ENCODE measurements at places on chromosomes 6 and 20.

DNA sequence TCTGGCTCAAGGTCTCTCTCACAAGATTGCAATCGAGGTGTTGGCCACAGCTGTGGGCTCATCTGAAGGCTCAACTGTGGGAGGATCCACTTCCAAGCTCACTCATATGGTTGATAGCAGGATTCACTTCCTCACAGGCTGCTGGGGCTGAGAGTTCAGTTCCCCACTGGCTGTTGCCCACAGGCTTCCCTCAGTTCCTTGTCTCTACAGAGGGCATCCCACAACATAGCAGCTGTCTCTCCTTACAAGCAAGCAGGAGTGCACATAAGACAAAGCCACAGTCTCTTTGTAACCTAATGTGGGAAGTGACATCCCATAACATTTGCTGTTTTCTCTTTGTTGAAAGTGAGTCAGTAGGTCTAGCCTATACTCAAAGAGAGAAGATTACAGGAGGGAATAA lies 14.0 kb downstream of the SPATS1 start:
- no peak for DNase-seq

GRCh38 chr6:169786349-169786748 lies 34.9 kb downstream of the ERMARD start:
- no peak for DNase-seq

DNA sequence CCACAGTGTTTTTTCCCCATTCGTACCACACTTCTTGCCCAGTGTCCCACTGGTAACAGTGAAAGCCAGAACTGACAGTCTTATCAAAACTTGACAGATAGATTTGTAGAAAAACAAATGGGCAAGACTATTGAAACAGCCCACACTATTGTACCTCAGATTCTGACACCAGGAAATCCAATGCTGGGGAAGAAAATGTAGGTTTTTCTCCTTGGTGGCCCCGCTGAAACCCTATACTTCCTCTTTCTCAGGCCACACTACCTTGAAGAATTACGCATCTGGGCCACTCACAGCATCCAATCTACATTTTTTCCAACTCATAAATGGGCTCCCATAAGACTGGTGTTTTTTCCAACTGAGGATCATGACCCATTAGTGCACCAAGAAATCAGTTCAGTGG lies 90.9 kb upstream of the HDDC2 start:
- no peak for DNase-seq

- DNase-seq = no peak
Observed at GRCh38 chr6:320351-321157, 28.3 kb downstream of the DUSP22 start.

DNA sequence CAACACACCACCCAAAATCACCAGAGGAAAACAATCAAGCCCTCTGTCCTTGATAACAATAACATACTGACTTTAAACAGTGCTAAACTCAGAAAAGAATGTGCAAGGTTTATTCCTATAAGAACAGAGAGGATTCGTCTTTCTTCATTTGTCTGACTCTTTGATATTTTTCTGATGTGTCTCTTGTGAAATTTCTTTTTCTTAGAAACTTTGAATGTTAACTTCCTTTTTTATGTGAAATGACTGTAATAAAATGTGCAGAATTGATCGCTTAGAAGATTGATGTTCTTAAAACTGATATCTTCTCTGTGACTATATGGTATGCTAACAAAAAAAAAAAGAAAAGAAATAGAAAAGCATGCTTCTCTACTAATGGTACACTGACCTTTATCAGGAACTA lies 947.4 kb upstream of the CITED2 start:
- no peak for DNase-seq

DNA sequence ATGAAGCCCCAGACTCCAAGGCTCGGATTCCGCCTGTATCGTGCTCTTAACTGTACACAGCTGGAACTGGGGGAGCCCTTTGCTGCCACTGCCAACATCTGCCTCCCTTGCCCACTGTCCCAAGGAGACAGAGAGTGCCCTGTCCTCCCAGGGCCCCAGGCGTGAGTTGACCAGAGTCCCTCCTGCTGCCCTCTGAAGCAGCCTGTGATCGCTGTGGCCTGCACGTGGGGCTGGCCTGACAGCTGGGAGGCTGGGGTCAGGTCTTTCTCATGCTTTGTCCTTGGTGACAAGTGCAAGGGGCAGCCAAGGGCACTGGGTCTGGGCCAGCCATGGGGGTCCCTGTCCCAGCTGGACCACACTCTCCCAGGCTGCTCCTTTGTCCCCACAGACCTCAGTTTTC lies 44.3 kb downstream of the KIAA1755 start:
- DNase-seq = no peak

DNA sequence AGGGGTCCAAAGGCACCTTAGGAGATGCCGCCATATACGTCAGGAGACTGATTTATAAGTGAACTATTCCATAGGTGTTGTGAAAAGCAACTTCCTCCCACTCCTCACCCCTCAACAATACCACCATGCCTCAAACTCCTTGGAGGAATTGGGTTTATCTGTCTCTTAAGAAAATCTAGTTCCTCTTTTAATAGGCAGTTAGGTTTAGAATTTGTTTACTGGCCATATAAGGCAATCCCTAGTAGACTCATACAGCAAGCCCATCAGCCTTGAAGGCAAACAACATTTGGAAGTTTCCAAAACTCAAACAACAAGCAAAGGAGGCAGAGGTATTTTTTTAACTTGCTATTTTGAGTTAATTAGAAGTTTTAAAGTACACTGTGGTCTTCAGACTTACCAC lies 66.1 kb downstream of the PRND start:
- no peak for DNase-seq

GRCh38 chr6:139659196-139659595 lies 284.7 kb upstream of the CITED2 start:
- DNase-seq = no peak

GRCh38 chr6:7234547-7234946 lies 78.5 kb downstream of the SSR1 start:
- DNase-seq = no peak

GRCh38 chr20:11230999-11231398 lies 557.2 kb upstream of the JAG1 start:
- DNase-seq = no peak

GRCh38 chr6:167907837-167908681 lies 81.3 kb downstream of the AFDN start:
- DNase-seq = no peak

- no peak for DNase-seq
Observed at GRCh38 chr6:130012728-130013127, 5.7 kb upstream of the L3MBTL3 start.

GRCh38 chr6:30646450-30647241 lies at the start of gene C6orf136:
Gene C6orf136, plus strand, starts transcription at chr6:30647133. Its CDS starts 99 bp downstream, at chr6:30647232.
- DNase-seq = peak; percentile 94

DNA sequence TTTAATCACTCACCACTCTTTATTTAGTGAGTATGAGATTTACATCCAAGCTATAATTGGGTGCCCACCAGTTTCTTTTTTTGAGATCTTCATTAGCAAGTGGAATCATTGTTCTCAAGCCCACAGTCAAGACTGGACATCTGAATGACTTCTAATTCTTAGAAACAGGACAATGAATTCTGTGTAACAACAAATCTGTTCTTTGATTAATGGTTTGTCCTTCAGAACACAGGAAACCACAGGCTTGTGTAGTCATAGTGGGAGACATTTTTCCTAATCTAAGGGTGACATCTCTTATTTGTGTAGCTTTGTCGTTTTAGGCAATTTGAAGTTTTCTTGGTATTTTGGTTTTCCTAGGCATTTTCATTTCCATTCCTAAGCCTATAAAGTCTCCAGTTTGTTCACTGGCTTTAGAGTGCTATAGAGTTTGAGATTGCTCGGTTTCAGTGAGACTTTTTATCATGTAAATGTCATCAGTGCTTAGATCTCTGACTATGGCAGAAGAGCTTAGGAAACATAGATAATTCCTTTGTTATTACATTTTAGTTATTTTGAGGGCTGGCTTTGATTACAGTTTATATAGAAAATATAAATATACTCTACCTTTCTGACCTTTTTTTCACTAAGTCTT lies 903.9 kb upstream of the MAP3K7 start:
- no peak for DNase-seq

GRCh38 chr6:168703990-168704389 lies 263.0 kb downstream of the SMOC2 start:
- DNase-seq = no peak

- no peak for DNase-seq
Observed at GRCh38 chr6:143629104-143630080, 48.4 kb upstream of the PHACTR2 start.

DNA sequence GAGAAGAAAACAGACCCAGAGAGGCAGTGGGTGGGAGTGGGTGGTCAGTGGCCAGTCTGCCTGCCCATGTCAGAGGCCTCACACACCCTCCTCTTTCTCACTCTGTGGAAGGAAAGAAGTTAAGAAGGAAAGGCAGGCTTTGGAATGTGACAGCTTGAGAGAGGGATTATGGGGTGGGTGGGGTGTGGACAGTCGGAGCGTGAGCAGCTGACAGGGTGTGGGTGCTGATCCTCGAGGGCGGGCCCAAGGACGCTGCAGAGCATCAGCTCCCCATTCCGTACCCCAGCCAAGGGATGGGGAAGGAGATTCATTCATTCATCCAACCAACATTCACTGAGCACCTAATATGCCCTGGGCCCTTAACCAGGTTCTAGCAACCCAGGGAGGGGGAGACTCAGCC lies 4.8 kb downstream of the TGM6 start:
- DNase-seq = no peak

GRCh38 chr6:163720005-163720404 lies 305.5 kb downstream of the QKI start:
- DNase-seq = no peak

DNA sequence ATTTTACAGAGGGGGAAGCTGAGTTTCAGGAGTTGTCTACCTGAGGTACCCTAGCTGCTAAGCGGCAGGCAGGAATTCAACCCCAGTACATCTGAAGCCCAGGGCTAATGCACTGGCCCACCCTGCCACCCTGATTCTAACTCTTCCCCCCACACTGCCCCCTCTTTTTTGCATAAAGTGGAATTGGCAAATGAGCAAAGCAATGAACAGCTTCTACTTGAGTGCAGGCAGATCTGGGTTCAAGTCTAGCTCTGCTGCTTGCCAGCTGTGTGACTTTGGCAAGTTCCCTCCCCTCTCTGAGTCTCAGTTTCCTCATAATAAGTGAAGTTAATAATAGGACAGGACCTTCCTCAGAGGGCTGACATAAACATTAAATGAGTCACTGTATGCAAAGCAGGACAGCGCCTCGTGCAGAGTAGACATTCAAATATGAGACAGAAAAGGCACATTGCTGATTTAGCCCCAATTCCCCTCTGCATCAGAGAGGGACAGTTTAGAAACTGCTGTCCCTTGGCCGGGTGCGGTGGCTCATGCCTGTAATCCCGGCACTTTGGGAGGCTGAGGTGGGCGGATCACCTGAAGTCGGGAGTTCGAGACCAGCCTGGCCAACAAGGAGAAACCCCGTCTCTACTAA lies 4.7 kb downstream of the ADA start:
- DNase-seq = no peak

DNA sequence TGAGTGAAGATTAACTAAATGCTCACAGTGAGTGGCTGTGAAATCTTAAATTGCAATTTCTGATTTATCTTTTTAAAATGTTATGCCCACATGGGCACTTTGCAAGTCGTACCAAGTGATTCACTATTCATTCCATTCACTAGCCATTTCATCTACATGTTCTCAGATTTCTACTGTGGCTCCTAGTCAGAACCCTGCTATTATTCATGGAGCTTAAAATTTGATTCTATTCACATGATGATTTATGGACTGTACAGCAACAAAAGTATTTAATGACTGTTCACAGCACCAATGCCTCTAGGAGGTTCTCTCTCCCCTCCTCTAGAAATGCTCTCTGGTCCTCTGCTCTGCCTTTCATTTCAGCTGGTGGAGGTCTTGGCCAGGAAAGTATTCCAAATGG lies 133.5 kb upstream of the MAP3K7 start:
- DNase-seq = no peak

DNA sequence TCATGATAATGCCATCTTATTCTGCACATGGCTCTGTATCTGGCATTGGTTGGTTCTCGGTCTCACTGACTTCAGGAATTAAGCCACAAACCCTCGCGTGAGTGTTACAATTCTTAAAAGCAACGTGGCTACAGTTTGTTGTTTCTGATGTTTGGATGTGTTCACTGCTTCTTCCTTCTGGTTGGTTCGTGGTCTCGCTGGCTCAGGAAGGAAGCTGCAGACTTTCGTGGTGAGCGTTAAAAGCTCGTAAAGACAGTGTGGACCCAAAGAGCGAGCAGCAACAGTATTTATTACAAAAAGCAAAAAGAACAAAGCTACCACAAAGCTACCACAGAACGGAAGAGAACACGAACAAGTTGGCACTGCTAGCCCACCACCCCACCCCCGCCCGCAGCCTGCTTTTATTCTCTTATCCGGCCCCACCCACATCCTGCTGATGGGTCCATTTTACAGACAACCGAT lies 51.1 kb downstream of the MYLIP start:
- peak; percentile 83 for DNase-seq

DNA sequence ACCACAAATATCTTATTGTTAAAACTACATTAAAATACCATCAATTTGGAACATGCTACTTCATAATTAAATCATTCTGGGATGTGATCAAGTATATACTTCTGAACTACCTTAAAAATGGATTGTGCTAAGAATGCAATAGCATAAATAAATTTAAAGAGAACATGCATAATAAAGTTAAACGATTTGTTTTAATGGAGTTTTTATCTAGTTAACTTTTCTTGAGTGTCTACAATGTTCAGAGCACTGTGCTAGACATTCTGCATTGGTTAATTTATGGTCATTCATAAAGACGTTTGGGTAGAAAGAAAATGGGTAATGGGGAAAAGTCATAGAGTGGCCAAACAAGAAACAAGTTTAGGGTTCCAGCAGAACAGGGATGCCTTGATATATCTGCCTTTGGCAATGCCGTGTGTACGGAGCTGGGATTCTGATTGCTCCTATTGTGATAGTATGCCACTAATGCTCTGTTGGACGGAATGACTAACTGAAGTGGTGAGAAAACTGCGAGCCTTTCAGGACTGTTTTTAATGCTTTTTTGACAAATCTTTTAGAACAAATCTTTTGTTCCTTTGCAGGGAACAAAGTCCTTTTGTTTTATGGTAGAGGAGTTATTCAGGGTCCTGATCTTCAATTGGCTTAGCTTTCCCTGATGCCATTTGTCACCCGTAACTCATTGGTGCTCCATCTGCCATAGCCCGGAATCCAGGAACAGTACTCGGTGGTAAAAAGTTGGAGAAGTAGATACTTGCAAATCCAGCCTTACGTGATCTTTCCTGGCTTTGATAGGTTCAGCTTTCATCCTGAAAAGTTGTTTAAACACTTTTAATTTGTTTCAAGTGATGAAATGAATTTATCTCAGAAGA lies 162.6 kb downstream of the BCKDHB start:
- DNase-seq = no peak

DNA sequence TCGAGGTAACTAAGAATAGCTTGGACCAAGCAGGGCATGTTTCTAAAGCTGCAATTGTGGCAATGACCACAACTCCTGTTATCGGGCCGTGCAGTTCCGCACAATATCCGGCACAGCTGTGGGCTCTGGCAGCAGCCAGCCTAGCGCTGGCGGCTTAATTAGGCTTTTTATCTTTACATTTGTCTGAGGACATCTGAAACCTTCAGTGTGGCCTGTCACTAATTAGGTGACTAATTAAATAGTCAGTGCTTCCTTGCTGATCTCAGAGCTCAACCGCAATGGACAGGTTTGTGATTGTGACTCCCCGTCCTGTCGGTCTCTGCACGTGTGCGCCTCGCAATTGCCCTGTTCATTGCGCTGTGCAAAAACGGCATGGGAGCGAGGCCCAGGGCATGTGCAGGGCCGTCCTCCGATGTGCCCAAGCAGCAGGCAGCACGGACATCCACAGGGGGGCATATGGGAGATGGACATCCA lies 134.8 kb upstream of the INSM1 start:
- no peak for DNase-seq

- no peak for DNase-seq
Observed at GRCh38 chr6:62272114-62272513, 13.9 kb downstream of the KHDRBS2 start.

Measured in activated CD4-positive, alpha-beta T cell treated with anti-CD3 and anti-CD28 coated beads, Interleukin-2, amount 10 ng/mL, durations not matched to agents 7 days and 5 days (primary cell).